ENCODE measurements at places on chromosomes 5 and 9. TPM values are rescaled to one million over a fixed set of nuclear protein-coding genes. Genes with fewer than 3 reads are reported as not detected.

DNA sequence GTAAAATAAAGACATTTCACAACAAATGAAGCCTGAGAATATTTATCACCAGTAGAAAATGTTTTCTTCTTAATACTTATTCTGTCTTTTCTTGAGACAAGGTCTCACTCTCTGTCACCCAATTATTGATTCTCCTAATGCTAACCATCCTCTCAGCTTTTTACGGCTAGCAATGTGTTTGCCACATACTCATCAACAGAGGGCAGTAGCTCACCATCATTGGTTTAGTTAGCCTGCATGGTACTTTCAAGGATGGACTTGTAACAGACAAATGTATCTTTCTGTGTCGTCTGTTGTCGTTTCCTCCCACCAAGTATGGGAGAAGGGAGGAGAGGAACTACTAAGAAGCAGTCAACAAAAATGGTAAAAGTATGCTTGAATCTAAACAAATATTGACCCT lies 5.9 kb upstream of the ACO1 start:
- peak; percentile 83 for DNase-seq

- DNase-seq, result no peak
These were observed 40.8 kb upstream of the KCNV2 start for GRCh38 chr9:2676466-2676865.

The TAF9 gene
- total RNA-seq, result 126 TPM

DNA sequence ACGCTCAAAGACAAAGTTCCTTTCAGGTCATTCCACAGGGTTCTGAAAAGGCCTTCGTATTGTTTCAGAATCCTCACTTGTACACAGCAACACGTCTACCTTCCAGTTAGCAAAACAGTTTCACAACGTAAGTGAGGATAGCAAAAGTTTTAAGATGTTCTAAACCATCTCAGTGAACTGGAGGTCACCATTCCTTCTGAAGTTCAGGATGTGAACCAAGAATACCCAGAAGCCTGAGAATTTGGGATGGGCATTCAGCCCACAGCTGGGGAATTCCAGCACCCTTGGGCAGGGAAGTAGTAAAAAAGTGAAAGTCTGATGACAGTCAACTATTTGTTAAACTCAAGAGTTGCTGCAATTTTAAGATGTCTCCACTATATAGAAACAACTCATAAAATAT lies 224.5 kb downstream of the BNC2 start:
- no peak for DNase-seq

DNA sequence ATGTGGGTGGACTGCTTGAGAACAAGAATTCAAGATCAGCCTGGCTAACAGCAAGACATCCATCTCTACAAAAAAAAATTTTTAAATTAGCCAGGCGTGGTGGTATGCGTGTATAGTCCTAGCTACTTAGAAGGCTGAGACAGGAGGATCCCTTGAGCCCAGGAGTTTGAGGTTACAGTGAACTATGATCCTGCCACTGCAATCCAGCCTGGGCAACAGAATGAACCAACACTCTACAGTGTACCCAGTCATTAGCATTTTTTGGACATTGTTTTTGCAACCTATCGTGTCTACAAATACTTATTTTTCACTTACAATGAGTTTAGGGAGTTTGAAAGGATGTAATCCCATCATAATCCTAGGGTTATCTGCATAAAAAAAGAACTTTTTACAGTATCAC lies 22.1 kb downstream of the RICTOR start:
- no peak for DNase-seq
